D721Med (cell line): ENCODE measurements at places on chromosomes 3 and 15.

- DNase-seq: no peak
Measured at GRCh38 chr3:194828116-194828515, 142.4 kb downstream of the FAM43A start.

GRCh38 chr3:156509189-156510174 lies 45.4 kb downstream of the SSR3 start:
- DNase-seq: no peak

DNA sequence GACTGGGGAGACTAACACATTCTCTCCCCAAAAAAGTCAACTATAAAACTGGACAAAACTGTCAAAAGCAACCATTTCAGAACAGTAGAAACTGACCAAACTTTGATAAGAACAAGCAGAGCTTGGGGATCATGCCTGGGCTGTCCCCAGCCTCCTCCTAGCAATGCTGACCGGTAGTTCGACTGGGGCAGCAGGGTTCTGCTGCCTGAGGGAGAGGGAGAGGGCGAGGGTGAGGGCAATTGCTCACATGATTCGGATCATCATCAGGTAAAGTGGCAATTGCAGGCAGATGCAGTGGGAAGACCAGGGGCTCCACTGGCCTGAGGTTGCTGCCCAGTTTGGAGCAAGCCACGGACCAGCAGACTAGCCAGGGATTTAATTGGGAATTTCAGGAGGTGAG lies 88.6 kb downstream of the OSBPL10 start:
- DNase-seq: no peak

- no peak for DNase-seq
Measured at GRCh38 chr3:171481011-171481410, 20.8 kb upstream of the TNIK start.

GRCh38 chr3:185069037-185070030 lies 83.5 kb downstream of the C3orf70 start:
- no peak for DNase-seq

DNA sequence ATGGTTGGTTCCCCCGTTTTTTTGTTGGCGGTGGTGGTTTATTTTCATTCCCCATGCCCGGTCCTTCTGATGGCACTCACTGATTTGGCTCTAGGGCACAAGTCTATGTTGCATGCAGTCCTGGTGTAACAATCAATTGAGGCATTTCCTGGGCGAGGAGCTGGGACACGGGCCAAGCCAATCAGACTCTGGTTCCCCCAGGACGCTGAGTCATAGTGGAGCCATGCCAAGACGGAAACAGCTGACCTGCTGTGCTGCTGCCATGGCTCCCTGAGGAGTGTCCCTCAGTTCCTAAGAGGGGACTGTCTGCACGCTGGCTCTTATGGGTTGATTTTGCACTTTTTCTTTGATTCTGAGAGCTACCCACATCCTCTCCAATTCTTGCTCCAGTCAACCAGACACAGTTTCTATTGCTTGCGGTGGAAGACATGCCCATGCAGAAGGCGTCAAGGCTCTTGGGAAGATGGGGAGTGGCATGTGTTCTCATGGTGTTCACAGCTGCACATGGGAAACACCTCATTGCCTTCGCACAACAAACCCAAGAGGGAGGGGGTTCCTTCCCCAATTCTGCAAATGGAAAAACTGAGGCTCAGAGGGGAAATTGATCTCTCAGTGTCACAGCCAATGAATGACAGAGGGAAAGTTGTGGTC lies 28.3 kb upstream of the ALDH1L1 start:
- DNase-seq: no peak
